ENCODE measurements at places on chromosomes 13 and 19.
A peak's percentile ranks its signal among the peaks of the same experiment; 100 is the strongest.

DNA sequence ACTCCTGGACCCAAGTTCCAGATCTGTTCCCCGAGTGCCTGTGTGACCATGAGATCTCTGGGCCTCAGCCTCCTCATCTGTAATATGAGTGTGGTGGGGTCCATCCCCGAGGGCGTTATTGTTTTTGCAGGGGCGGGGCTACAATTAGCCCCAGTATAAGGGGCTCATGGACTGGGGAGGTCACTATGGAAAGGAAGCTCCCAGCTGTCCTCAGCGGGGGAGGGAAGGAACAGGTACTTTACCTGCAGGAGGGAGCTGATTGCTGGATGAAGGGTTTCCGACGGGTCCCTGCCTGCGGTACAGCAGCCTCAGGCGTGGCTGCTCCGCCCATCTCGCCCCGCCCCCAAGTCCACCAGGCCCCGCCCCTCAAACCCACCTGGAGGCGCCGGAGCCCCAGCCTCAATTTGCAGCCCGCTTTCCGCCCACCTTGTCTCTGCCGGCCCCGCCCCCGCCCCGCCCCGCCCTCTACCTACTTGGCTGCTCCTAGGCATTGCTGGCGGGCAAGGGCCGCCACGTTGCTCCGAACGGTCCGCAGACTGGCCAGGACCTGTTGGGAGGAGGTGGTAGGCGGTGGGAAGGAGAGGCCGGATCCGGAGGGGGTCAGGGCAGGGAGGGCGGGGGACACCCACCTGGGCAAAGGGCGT lies 5.5 kb downstream of the PDE4C start:
- no peak for DNase-seq

DNA sequence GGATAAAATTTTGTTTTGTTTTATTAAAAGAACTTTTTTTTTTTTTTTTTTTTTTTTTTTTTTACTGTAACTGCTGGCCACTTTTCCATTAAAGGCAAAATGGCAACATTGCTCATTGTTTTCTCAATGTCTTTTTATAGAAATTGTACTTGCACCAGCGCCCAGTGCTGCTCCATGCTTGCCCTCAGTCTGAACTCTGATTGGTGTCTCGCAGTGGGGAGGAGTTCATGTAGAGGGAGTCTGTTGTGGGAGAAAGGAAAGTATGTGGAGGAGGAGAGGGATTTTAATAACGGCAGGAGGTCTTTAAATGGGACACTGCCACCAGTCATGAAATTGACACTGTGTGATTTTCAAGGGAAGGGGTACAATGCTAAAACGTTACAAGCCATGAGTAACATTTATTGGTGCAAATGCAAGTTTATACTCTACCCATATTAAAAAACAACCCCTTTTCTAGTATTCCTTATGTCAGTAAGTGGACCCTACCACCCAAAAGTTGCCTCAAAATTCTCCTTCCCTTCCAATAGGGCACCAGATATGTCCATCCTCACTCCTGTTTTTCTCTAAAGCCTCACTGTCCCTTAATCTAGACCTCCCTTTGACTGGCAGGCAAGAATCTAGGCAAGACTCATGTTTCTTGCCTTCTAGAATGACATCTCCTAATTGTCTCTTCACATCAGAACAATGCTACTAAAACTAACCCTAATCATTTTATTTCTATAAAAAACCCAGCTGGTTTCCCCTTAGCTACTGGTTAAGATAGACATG lies 3.2 kb downstream of the RASL11A start:
- no peak for DNase-seq

- no peak for DNase-seq
Observed at GRCh38 chr19:50046649-50047503, 21.1 kb downstream of the ZNF473 start.

DNA sequence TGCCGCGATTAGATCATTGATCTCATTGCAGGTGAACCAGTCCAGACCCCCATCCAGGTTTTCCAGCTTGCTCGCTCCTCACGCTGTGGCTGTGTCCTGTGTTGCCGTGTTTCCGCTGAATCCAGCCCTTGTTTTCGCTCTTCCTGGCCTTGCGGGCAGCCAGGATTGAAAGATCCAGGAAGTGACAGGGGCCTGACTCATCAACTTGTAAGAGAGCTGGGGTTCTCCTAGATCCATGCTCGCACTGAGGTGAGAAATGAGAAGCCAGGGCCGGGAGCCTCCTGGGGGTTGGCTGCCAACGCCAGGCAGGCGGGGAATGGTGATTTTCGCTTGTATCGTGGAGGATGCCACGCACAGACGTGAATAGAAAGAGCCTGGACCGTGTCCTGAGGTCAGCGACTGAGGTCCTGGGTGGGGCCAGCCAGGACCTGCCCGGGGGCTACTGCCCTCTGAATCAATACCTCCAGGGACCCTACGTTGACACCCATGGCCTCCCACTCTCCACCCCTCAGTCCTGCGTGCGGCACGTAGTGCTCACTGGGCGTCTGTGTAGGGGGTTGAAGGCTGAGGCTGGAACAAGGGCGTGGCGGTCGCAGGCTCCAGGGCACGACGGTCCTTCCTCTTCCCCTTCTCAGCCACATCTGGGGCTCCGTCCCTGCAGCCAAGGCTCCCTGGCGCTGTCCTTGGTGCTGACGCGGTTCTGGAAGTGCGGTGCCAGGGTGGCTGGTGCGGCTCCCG lies 7.3 kb upstream of the PTPRH start:
- peak; percentile 89 for DNase-seq

DNA sequence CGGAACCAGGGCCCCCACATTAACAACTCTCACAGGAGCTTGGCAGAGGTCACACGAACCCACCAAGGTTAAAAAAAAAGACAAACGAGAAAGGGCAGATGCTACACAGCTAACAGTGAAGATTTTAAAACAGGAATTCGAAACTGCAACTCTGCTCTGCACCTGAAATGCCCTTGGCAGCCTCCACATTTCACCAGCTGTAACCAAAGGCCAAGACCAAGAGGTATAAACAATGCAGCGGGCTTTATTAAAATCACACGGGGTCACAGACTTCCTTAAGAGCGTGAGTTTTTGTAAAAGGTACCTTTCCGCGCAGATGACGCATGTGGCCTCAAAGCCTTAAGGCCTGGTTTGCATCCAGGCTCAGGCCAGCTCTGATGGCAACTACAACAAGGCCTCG lies 88.2 kb downstream of the STK24 start:
- DNase-seq = no peak

DNA sequence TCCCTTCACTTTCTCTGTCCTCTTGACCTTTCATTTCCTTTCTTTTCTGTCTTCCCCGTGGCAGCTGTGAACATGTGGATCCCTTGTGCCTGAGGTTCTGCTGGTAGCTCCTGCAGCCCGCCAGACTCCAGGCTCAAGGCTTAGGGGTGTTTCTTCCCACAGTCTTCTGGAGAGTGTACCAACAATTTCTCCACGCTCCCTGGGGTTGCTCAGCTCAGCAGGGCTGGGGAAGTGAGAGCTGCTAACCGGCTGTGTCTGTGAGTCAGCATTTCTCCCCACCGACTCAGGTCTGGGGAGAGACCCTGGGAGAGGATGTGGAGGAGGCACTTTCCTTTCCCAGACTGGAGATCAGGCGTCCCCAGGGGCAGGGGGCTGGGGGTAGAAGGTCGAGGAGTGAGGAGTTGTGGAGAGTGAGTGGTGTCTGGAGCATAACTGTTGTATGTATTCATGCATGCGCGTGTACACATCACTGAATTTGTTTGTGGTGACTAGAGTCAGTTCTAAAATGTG lies 193.6 kb downstream of the KCNRG start:
- DNase-seq = no peak

GRCh38 chr19:8724276-8724675 lies 2.8 kb downstream of the OR2Z1 start:
- no peak for DNase-seq

- peak; percentile 48 for DNase-seq
Observed at GRCh38 chr13:68190818-68191217, 960.7 kb upstream of the PCDH9 start.

DNA sequence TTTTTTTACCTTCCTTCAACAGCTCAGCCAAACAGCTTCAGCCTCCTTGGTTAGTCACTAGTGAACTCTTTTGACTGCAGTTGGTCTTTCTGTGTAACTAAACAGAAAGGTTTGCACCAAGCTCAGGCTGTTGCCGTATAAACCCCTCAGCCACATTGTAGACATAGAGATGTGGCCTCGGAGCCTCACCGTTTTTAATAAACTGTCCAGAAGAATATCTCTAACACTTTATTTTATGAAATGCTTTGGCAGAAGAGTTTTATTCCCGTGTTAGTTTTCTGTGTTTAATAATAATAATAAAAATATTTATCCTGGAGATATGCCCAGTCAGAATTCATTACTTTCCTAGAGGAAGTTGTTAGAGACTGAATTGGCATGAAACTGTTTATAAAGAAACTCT lies 171.7 kb upstream of the MAB21L1 start:
- no peak for DNase-seq

GRCh38 chr13:50712881-50713280 lies 130.6 kb downstream of the DLEU7 start:
- DNase-seq = no peak

- no peak for DNase-seq
Observed at GRCh38 chr13:23578411-23579071, 8.3 kb downstream of the TNFRSF19 start.
